Suppressor macrophage treated with lipopolysaccharide for 4 hours (primary cell): ENCODE measurements at places on chromosomes 13 and 19.
A peak's percentile ranks its signal among the peaks of the same experiment; 100 is the strongest.

GRCh38 chr13:90201676-90202460 lies 1145.6 kb upstream of the MIR17HG start:
- DNase-seq: no peak

- no peak for DNase-seq
Measured at GRCh38 chr13:79530270-79530669, 49.3 kb downstream of the NDFIP2 start.

- DNase-seq: no peak
Measured at GRCh38 chr19:40244579-40245317, 18.3 kb upstream of the CCNP start.

DNA sequence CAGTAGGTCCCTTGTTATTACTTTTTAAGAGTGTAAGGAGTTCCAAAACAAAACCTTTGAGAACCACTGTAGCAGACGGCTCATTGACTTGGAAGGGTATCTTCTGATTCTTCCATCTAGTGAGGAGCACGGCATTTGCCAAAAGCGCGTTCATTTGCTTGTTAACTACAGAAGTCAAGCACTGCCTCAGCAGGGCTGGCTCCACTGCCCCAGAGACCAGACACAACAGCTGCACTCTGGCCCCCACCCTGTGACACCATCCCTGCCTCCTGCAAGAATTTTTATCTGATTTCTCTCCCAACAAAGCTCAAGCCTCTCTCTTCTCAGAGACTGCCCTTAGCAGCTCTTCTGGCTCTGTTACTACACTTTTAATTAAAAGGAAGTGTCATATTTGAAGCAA lies 20.7 kb upstream of the XPO4 start:
- DNase-seq: no peak

GRCh38 chr19:41861116-41861768 lies 1.2 kb downstream of the RPS19 start:
- DNase-seq: no peak

- no peak for DNase-seq
Measured at GRCh38 chr13:65926750-65927171, 1303.4 kb downstream of the PCDH9 start.

GRCh38 chr19:33458171-33458633 lies 63.4 kb downstream of the PEPD start:
- no peak for DNase-seq

- DNase-seq: no peak
Measured at GRCh38 chr13:40404407-40404806, 262.0 kb downstream of the FOXO1 start.

DNA sequence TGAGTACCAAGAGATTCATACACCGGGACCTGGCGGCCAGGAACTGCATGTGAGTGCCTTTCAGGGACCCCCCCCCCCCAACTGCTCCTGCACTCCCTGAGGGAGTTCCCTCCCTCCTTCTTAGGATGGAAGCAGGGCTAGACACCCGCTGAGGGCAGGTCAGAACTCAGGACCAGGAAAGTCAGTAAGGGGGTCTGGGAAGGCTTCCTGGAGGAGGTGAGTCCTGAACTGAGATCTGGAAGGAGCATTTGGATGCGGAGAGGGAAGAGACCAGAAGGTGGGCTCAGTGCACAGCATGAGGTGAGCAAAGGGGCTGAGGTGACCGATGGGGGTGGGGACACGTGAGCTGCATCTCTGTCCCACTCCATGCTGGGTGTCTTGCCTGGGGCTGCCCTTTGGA lies 10.5 kb upstream of the HNRNPUL1 start:
- no peak for DNase-seq

DNA sequence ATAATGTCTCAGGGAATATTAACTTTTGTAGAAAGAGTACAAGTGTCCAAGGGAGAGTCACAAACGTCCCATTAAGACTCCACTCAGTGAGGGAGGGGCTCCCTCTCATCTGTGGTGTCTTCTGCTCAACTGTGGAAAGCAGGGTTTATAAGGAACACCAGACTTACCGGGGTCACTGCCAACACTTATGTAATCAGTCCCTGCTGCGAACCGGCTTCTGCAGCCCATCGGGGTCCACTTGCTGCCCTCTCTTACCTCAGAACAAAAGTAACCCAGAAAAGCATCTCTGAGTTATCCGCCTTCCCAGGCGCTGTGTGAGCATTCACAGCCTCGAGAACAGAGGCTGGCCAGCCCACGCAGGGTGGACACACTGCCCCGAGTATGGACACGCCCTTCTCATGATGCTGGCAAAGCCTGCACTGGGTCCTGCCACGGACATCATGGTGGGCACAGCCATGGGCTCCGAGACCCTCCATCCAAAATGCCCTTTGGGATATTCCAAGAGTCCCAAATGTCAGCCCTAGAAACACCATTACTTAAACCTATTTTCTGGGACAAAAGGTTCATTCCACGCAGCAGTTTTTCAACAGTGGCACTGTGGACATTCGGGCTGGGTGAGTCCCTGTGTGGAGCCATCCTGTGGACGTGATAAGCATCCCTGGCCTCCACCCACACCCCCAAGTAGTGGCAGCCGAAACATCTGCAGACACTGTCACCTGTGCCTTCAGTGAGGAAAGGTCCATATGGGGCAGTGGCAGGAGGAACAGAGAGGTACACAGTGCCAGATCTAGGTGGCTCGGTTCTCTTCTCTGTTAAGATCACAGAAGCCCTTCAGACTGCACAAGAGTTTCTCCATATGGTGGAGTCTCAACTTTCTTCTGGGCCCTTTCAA lies 63.9 kb downstream of the STK24 start:
- no peak for DNase-seq

- peak; percentile 90 for DNase-seq
Measured at GRCh38 chr19:34733746-34734536, at the start of gene ZNF181. Gene ZNF181, plus strand, starts transcription at chr19:34734243. Its CDS starts 795 bp downstream, at chr19:34735038.

DNA sequence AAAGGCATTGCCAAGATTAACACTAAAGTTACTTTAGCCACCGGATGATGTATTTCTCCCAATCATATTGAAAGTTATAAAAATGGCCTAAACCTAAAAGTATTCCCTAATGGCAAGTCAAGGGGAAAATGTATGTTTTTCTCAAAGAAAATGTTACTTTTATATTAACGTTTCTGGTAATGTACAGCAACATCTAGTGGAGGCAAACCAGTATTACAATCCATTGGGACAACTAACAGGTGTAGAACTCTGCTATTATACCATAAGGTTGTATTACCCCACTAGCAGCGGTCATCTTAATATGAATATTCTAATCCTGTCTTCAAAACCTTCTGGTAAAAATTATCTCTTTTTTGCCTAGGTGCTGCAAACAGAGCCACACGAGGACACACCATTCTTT lies 69.2 kb downstream of the ZNF100 start:
- DNase-seq: peak; percentile 35

GRCh38 chr13:40874138-40874779 lies 84.8 kb downstream of the SLC25A15 start:
- DNase-seq: no peak

GRCh38 chr19:7863971-7864689 lies 10.1 kb downstream of the PRR36 start:
- no peak for DNase-seq

GRCh38 chr13:30026093-30026492 lies 175.7 kb upstream of the UBL3 start:
- no peak for DNase-seq

DNA sequence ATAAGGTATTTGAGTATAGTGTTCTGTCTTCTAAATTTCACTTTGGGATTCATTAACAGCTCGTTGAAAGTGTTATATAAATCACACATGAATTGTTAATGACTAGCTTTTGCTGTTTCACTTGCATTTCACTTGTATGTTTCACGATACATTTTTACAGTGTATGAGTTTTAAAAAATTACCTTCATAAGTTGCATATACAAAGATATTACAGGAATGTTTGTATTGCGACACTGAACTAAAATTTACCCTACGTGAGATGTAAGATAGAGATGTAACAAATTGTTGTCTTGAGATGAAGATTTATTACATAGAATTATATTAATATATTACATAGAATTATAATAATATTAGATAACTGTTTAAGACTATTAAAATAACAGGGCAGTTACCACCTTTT lies 1.5 kb downstream of the CDC16 start:
- DNase-seq: no peak

- DNase-seq: no peak
Measured at GRCh38 chr13:84605927-84606326, 723.7 kb upstream of the SLITRK1 start.

GRCh38 chr19:1968279-1969175 lies 27.6 kb downstream of the CSNK1G2 start:
- no peak for DNase-seq

DNA sequence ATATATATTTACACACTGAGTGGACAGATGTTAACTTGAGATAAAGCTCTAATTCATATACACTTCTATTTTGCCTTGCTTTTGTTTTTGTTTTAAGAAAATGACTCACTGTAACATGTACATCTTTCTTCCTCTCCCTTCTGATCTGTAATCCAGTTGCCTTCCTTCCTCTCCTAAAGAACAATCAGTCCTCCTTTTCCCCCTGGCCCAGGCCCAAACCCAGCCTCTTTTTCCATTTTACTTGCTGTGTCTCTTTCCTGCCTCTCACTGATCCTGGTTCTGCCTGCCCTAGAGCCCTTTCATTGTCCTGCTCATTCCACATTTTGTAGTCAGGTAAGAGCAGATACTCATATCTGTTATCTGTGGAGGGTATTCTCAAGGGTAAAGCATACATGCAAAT lies 50.8 kb downstream of the ZAR1L start:
- peak; percentile 4 for DNase-seq

GRCh38 chr19:45822716-45823115 lies 7.6 kb upstream of the RSPH6A start:
- no peak for DNase-seq

DNA sequence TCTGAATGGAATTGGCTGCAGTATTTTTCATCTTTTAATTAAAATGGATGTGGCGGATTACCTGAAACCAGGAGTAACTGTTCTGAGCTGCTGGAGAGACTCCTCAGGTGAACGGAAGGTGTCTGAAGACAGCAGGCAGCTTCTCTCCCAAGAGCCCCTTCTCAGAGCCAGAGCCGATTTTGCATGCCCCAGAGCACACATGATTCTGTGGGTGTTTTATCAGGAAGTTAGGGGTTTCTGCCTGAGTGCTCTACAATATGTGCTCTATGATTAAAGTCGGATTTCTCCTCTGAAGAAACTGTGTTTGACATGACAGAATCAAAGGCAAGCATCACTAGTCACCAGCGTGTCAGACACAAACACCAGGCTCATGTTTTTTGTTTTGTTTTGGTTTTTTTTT lies 60.7 kb upstream of the MCF2L start:
- no peak for DNase-seq

DNA sequence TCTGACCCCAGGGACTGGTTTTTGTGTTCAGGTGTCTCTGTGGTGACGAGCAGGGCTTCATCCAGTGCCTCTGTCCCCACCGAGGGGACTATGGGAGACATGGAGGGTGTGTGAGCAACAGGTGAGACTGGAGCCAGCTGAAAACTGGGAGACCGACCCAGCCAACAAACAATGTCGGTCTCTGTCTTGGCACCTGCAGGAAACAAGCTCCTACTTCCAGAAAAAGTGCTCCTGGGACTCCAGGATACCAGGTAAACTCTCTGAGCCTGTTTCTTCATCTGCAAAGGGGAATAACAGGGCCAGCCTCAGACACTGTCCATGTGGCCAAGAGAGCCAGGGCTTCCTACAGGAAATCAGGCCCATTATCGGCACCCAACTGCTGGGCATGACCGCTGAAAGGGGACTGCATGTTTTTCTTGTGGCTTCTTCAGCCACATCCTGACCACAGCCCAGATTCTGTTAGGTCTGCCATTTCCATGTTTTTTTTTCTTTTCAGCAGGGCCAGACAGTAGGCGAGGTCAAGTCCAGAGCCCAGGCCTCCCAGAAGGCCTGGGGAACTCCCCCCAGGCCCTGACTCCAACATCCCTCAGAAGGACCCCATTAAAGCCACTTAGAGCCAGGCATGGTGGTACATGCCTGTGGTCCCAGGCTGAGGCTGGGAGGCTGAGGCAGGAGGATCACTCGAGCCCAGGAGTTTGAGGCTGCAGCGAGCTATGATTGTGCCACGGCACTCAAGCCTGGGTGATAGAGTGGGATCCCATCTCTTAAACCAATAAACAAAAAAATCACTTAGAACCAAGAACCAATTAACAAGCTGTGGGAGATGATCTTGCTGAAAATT lies 836 bp upstream of the BST2 start:
- peak; percentile 50 for DNase-seq

DNA sequence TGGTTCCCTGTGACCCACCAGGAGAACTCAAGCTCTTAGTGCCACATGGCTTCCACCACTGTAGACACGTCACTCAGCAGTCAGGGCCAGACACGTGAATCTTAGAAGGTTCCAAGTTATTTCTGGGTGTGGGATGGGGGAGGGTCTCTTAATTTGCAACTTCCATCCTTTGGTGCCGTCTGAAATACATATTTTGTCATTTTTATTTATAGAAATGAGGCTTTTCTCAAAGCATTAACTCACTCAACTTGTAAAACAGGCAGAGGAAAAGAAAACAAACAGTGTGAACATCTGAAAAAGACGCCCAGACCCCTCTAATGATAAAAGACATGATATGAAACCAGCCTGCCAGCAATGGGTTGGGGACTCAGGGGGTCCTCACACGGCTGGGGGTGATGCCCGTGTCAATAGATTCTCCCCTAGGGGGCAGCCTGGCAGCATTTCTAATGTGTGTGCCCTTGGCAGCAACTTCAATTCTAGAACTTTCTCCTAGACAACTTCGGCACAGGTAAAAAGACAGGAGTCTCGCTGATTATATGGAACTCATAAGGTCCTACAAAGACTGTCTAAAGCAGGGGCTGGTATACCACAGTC lies 15.4 kb downstream of the PIP5K1C start:
- DNase-seq: no peak

DNA sequence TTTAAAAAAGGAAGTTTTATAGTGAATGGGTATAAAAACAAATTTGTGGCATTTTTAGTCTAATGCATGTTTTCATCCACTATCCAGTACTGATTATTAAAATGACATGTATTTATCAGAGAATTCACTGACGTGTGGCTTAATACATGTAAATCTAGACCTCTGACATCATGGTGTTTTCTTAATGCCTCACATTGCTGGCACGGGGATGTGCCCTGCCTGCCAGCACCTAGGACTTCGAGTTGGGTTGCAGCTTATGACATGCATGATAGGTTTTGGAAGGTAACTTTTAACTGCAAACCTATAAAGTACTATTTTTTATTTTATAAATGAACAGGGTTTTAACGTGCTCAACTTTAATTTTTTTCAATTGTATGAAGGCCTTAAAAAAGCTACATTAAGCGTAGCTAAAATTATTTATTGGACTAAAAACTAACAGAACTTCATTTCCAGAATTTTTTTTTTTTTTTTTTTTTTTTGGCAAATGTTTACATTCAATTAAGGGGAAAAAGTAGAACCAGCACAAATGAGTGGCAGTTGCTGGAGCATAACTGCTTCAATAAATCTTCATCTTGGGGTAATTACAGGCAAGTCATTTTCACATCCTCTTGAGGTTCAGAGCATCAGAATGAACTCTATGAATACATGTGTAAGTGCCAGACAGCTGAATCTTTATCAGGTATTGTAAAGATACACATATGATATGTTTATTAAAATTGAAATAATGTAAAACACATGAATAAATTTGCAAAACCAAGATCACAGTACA lies 16.3 kb downstream of the METTL21C start:
- DNase-seq: no peak

GRCh38 chr13:30016398-30016797 lies 166.0 kb upstream of the UBL3 start:
- no peak for DNase-seq

- peak; percentile 68 for DNase-seq
Measured at GRCh38 chr13:33728271-33729037, 89.5 kb upstream of the RFC3 start.
